ENCODE measurements at places on chromosomes 2 and 18.

GRCh38 chr2:154698721-154699574 lies 453 bp downstream of the KCNJ3 start:
- no peak for DNase-seq

DNA sequence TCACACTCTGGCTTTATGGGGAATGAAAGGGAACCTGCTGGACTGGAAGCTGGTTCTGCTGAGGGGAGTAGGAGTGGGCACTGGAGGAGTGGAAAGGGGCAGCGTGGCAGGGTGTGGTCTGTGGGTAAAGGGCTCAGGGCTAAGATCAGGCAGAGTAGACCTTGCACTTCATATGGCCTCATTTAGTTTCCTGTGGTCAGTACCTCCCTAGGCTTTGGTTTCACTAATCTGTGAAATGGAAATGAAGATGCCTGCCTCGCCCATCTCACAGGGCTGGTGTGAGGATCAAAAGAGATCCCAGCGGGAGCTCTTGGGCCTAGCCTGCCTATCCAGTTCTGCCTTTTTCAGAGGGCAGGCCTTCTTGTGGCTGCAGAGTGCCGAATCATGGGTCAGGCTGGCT lies 208.7 kb downstream of the LOXHD1 start:
- no peak for DNase-seq

DNA sequence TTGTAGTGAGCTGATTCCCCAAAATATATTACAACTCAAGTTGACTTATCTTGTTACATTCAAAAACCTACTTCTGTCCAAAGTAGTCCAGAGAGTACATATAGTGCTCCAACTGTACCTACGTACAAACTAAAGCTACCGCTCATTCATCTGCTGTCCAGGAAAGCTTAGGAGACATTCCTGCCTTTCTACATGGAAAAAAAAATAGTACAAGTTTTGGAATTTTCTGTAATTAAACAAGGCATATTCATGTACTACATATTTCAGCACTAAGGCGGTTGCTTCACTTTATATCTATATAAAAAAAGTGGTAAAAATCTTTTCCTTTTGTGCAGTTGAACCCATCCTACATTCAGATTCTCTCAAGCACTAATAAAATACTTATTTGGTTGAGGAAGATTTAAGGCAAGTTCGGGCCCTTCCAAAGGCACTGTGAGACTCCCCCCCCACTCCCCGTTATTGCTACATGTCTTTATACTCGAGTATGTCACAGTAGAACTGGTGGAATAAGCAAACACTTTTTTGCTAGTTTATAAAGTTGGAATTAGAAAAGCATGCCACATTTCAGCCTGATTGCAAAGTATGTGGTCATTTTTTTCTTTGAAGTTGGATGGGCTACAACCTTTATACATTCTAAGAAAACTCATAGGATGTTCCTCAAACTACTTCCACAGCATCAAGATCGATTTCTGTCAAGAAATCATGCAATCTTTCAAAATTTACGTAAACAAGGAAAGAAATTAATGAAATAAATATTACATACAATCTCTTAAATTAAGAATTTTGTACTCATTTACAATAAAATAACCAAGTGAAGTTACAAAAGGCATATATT lies 3.7 kb downstream of the ZFP36L2 start:
- DNase-seq, result no peak

DNA sequence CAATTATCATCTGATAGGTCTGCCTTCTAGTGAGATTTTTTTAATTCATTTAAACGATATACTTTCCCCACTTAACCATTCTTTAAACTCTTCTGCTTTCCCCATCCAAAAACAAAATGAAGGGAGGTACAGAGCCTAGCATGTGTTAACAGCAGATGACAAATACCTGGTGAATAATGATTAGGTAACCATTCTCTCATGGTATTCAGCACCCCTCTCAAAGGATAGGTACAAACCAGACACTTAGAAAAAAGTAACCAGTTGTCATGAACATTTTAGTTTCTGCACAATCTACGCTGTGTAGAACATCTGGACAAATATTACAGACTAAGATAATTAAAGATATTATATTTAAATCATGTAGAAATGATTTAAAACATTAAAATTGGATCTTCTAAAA lies 56.3 kb downstream of the DNAH7 start:
- no peak for DNase-seq

DNA sequence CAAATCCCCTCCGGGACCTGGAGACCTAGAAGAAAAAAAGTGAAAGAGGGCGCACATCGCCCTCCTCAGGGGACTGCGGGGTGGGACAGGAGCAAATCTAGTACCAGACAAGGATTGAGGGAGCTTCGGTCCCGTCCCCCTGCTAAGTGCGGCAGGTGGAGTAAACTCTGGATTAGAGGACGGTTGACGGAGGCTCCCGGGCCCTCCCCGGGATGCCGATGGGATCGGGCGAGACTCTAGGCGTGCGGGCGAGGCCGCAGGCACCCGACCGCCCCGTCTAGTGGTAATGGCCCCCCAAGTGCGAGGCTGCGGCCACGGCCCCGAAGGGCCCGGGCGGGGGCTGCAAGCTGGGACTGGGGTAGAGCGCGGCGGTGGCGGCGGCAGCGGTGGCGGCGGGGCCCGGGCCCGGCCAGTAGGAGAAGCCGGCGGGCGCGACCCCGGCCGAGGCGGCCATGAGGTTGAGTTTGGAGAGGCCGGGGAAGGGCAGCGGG lies 3.5 kb downstream of the FEV start:
- no peak for DNase-seq

- DNase-seq, result no peak
These were observed 105.1 kb downstream of the DYSF start for GRCh38 chr2:71558300-71559051.

- no peak for DNase-seq
These were observed 21.5 kb upstream of the PELI1 start for GRCh38 chr2:64165706-64166105.

DNA sequence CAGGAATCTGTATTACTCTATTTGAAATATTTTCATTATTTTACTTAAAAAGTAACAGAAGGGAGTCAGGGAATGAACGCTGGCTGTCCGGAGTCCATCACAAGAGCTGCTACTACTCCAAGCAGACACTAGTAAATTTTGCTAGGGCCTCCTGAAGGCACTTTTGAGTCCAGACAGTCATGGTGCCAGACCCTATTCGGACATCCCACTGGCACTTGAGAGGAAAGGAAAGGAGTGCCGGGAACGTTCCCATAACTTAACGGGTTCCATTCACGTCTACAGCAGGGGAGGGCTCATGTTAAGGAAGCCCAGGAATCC lies 563 bp upstream of the GMCL1 start:
- no peak for DNase-seq

- no peak for DNase-seq
These were observed 42.8 kb downstream of the ITSN2 start for GRCh38 chr2:24317491-24317920.

GRCh38 chr2:100262046-100262445 lies 60.3 kb downstream of the LONRF2 start:
- DNase-seq, result no peak

GRCh38 chr18:26956863-26957262 lies 91.4 kb upstream of the AQP4 start:
- DNase-seq, result no peak

DNA sequence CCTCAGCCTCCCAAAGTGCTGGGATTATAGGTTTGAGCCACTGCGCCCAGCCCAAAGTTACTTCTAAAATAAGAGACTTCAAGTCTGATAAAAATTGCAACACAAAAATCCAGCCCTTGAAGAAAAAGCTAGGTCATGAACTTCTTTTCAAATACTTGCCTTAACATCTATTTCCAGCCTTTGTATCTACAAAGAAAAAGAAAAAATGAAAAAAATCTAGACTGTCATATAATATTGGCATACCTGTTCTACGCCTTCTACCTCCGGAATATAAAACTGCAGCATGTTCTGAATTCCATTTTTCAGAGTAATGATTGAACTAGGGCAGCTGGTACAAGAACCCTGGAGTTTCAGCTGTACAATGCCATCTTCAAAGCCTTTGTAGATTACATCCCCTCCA lies 13.1 kb upstream of the GFPT1 start:
- no peak for DNase-seq

GRCh38 chr2:42765686-42766085 lies 1.8 kb upstream of the OXER1 start:
- DNase-seq, result no peak

DNA sequence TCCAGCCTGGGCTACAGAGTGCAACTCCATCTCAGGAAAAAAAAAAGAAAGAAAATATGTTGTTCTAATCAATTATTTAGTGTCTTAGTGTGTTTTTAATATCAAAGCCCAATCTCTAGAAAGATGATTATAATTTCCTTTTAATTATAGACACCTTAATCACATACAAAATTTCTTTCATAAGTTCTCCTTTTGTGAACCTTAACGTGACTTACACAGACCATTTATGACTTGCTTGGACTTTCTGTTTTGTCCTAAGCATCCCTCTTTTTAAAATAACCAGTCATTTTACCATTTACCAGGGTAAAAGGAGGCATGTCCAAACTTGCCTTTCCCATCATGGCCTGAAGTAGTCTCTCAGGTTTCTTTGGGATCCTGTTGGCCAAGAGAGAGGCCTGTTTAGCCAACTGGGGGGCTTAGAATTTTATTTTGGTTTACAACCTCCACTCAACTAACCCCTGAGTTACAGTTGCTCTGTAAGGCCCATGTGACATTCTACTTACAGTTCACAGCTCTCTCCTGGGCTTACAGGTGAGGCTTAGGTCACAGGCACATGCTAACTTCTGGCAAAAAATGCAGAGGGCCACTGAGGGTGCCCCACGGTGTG lies 23.9 kb upstream of the GPR155 start:
- DNase-seq, result no peak

DNA sequence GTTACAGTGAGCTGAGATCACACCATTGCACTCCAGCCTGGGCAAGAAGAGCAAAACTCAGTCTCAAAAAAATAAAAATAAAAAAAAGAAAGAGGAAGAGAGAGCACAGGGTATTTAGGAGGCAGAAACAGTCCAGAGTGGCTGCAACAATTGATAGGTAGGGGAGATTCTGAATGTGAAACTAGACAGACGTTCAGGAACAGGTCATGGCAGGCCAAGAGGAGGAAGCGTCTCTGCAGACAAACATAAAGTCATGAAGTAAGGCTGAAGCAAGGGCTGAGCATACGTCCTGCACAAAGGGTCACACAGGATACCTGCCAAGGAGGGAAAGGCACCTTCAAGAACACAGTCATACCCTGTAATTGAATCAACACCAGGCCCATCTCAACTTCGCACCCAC lies 64.1 kb upstream of the ZNF532 start:
- no peak for DNase-seq

DNA sequence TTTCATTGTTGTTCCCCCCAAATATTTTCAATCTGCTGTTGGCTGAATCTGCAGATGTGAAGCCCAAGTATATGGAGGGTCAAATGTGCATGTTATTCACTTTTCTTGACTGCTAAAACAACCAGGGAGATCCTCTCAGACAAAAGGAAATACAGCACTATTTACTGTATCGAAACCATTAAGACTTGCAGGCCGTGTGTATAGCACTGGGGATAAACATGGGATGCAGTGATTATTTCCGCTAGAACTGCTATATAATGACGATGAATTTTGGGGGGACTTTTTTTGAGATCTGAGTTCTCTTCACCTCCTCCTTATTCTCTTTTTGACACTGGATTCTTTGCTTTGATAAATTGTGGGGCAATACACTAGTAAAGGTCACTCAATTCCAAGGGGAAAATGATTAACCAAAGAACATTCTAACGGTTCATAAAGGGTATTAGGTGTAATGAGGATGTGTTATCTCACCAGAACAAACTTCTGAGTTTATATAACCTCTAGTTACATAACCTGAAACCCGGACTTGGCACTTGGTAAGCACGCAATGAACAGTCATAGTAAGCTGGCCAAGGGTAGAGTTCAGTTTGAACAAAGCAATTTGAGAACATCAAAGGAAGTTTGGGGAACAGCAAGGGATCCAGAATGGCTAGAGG lies 3.5 kb upstream of the UGT1A1 start:
- no peak for DNase-seq

GRCh38 chr18:51051105-51051712 lies 21.2 kb downstream of the SMAD4 start:
- DNase-seq, result no peak

DNA sequence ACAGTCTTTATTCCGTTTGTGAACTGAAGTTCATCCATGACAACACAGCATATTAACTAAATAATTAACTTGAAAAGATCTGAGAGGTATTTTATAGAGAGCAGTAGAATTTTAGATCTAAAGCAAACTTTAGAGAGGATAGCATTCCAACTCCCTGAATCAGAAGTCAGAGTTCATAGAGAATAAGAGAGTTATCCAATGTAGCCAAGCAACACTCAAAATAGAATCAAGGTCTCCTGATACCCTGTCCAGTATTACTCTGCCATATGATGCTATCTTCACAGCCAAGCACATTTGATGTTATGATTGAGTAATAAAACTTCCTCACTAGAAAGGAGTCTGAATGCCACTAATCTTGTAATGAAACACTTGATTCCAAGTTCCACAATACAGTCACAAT lies 55.5 kb downstream of the RIT2 start:
- no peak for DNase-seq

DNA sequence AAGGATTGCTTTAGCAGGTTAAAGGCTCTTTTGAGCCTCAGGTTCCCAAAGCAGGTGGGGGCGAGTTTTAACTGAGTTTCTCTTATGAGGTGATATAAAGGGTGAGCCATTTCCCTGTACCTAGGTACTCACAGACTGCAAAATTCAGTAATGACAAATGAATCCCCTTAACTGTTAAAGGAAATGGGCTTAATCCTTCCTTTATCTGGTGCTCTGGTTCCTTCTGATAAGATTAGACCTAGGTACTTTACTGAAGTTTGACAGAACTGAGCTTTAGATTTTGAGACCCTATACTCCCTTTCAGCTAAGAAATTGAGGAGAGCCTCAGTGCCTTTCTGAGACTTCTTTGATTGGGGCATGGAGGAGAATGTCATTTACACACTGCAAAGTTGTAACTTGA lies 42.6 kb downstream of the STK17B start:
- DNase-seq, result no peak

DNA sequence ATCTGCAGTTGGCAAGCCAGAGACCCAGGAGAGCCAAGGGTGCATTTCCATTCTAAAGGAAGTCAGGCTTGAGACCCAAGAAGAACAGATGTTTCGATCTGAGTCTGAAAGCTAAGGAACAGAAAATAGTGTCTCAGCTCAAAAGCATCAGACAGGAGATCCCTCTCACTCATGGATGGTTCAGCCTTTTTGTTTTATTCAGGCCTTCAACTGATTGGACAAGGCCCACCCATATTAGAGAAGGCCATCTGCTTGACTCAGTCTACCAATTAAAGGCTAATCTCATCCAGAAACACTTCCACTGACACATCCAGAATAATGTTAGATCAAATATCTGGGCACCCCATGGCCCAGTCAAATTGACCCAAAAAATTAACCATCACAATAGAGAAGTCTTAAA lies 255.0 kb downstream of the TXNL1 start:
- no peak for DNase-seq

DNA sequence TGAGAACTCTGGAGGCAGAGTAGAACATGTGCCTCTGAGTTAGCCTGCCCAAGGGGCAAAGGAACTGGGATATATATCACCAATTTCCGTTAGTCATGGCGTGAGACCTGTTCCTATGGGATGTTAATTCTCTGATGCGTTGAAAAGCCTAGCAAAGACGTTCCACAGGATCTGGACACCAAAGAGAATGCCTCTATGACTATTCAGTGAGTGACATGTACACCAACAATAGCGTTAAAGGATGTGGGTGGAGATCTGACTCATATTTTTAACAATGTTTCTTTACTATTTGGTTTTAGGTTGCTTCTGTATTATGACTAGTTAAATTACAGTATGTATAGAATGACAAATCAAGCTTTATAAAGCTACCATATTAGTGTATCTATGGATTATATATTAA lies 320.9 kb upstream of the MC4R start:
- DNase-seq, result no peak

GRCh38 chr18:48891721-48892120 lies 59.0 kb downstream of the SMAD7 start:
- no peak for DNase-seq

GRCh38 chr2:62136956-62137830 lies 58.7 kb upstream of the B3GNT2 start:
- no peak for DNase-seq

All from esophagus squamous epithelium (tissue), 5 donors.